Suprapubic skin (tissue), 4 donors: ENCODE measurements at places on chromosomes 2 and 18.
A peak's percentile ranks its signal among the peaks of the same experiment; 100 is the strongest.

DNA sequence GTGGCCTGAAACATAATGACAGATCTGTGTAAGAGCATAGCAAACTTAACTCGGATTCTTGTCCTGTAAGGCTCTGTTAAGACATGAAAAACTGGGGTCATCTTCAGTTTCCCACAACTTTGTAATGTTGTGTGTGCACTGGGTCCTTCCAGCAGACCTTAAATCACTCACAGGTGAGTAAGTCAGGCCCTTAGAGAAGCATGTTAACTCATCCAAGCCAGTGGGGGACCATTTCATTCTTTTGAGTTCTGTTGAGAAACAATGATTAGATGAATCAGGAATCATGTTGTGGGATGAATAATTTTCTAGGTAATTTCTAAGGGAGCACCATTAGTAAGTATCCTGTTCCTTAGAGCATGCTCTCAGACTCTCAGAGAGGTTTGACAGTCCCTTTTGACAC lies 167.1 kb downstream of the ESCO1 start:
- DNase-seq, result no peak

DNA sequence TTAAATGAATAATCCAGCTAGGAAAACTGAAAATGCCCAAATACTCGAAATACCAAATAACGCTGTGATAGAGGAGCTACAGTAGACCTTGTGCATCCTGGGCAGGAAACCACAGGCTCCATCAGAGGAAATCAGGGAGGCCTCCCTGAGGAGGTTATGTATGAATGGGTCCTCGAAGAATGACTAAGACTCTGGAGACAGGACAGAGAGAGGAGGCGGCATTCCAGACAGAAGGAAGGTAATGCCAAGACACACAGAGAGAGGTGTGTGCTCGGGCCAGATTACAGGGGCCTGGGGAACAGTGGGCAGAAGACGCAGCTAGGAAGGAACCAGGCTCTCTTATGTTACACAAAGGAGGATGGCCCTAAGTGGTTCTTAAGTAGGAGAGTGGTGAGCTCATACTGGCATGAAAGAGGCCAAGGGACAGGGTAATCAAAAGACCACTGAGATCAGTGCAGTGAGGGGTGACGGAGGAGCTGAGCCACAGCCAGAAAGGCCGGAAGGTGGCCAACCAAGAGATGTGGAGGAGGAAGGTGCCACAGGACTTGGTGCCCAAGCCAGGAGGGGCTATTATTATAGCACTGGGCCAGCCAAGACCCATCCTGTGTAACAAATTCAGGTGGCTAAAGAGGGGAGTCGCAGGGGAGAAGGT lies 9.9 kb downstream of the ST3GAL5 start:
- DNase-seq, result no peak

- DNase-seq, result no peak
These were observed 58.0 kb downstream of the TMEM163 start for GRCh38 chr2:134660626-134661402.

DNA sequence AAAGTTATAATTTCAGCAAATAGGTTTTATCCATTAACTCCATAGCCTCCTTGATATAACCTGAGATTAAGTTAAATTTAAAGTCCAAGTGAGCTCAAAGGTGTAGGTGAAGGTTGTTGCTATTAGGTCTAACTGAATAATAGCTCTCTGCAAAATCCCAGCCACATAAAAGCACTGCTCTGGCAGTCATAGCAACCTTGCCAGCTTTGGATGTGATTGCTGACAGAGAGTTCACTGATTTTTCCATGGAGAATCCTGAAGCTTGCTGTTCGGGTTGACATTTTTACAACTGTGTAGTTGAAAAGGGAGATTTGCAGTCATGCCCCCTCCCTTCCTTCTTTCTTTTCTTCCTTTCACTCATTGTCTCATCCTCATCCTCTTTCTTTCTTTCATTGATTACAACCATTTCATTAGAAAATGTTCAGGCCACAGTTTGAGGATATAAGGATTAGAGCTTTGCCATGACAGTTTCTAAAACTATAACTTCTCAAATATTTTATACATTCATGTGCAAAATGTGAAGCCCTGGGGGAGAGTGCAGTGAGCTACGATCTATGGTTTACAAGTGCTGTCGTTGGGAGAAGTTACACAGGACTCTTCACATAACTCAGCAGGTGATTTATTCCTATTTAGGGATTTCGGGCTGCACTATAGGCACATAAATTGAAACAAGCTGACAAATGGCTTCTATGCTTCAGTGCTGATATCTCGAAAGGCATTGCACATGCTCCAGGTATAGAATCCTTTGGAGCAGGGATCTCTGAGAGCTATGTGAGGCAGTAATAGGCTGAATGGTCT lies 193.8 kb downstream of the LRRTM4 start:
- no peak for DNase-seq

DNA sequence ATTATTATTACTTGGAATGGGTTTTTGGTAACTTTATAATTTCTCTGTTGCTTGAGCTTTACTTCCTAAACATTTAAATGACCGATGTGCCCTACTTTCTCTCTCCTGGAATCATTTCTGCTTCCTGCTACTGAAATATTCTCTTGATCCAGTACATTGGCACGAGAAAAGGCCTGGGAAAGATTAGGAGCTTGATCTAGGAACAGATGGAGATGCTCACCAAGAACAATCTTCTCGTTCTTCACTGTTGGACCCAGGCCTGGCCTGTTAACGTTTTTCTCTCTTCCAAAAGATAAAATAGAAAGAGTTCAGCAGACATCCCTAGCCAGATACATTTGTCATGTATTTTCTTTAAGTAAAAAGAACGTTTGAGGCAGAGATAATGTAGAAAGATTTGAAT lies 1356.8 kb upstream of the CRIM1 start:
- DNase-seq, result no peak

- no peak for DNase-seq
These were observed 757.5 kb downstream of the DPP10 start for GRCh38 chr2:115199966-115200365.

- DNase-seq, result no peak
These were observed 820 bp downstream of the MTCL1 start for GRCh38 chr18:8705961-8706790.

GRCh38 chr2:224751996-224752698 lies 36.0 kb upstream of the CCDC195 start:
- no peak for DNase-seq

DNA sequence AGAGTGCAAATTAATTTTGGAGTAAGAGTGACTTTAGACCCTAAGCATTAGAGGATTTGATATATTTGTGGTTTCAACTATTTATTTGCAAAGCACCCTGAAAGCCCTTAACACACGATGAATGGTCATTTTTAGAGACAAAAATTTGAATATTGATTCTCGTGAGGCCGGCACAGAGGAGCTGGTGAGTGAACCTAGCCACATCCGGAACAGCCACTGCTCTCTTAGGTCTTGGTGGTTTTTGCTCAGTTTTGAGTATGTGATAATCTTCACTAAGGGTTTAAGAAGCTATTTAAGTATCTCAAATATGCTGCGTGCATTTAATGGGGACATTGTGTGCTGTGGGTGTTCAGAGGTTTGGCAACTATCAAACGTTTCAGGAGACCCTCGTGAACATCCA lies 204.8 kb downstream of the TSN start:
- DNase-seq, result no peak

DNA sequence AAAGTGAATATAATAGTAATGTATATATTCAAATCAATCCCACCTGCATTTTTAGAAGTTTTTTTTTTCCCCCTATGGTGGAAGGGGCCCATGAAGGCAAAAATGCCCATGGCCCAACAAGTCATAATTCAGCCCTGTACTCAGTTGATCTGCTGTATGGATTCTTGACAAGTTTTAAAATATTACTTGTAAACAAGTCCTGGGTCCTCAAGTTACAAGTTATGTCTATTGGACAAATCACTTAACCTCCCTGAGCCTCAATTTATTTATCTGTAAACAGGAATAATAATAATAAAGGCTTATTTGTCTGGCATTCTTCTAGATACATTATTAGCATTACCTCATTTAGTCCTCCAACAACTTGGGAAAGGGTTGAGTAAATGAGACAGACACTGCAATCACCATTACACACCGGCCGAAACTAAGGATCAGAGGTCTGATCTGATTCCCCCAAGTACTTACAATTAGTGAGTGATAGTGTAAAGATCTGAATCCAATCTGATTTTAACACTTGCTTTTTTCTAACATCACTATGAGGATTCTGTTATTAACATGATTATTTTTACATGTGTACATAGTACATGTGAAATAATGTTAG lies 66.1 kb downstream of the PDE1A start:
- DNase-seq, result no peak

DNA sequence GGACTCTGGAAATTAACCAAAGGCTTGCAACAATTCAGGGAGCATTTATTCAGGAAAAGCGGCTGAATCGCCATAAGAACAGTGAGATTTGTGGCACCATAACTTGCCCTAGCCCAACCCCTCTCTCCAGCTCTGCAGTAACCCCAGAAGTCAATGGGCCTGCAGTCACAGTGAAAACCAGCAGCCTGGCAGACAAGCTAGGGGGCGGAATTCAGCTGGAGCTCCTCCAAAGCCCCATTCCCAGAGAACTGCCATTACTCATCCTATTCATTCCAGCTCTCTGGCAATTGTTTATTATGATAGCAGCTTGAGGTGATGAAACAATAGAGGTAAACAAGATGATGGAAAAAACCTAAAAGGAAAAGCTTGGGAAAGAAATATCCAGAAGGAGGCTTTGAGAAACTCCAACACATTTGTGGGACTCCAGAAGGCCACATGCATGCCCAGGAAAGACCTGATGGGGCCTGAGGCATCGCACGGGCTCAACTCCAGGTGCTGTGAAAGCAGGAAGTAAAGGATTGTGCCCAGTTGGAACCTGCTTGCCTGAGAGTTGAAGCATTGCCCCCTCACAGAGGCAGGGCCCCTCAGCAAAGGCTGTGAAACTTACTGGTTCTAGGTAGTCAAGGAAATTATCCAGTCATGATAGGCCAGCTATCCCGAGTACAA lies 126.7 kb downstream of the TWIST2 start:
- DNase-seq, result peak; percentile 85

- no peak for DNase-seq
These were observed 89.6 kb downstream of the GBX2 start for GRCh38 chr2:236078297-236079255.

GRCh38 chr2:168237741-168238140 lies 9.7 kb downstream of the STK39 start:
- no peak for DNase-seq
